ENCODE measurements at places on chromosomes 3 and 15.
A peak's percentile ranks its signal among the peaks of the same experiment; 100 is the strongest.

DNA sequence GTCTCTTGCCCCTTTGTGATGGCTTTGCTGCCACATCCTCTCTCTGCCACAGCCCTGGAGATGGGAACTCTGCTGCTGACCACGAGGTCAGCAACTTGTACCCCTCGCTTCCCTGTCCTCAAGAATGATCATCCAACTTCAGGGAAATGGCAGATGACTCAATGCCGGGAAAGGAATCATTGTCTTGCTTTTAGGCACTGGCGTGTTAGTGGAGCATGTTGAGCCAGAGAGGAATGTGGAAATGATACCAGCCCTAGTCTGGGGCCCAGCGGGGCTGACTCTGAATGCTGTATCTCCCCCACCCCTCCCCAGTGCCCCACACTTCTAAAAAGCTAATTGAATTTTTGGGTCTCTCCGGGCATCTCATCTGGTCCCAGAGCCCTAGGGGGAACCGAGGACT lies 184.9 kb upstream of the BHLHE40 start:
- DNase-seq: no peak

DNA sequence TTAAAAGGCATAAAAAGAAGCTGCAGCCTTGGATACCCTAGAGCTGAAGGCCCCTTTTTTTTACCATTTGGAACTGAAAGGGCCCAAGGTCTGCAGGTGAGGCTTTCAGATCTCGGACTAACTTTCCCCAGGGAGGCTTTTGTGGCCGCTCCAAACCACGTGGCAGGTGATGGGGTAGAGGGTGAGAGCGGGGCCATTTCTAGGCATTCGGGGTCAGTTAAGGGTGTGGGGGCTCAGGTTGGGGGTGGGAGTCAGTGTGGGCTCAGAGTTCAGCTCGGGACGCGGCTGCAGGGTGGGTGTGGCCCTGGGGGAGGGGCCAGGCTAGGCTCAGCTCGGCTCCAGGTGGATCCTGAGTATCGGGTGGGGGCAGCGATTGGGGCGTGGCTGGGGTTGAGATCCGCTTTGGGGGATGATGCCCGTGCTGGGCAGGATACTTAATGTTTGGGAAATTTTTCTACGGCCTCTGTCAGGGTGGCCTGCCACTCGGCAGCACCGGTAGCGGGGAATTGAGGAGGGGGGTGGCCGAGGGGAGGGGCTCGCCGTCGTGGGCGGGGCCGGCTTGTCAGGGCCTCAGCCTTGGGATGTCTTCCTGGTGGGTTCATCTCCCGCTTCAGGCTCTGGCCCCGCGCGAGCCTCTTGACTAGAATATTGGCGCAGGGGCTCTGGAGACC lies 2.5 kb downstream of the KLF13 start:
- DNase-seq: peak; percentile 33

GRCh38 chr15:97759363-97759762 lies 201.1 kb upstream of the ARRDC4 start:
- DNase-seq: no peak

DNA sequence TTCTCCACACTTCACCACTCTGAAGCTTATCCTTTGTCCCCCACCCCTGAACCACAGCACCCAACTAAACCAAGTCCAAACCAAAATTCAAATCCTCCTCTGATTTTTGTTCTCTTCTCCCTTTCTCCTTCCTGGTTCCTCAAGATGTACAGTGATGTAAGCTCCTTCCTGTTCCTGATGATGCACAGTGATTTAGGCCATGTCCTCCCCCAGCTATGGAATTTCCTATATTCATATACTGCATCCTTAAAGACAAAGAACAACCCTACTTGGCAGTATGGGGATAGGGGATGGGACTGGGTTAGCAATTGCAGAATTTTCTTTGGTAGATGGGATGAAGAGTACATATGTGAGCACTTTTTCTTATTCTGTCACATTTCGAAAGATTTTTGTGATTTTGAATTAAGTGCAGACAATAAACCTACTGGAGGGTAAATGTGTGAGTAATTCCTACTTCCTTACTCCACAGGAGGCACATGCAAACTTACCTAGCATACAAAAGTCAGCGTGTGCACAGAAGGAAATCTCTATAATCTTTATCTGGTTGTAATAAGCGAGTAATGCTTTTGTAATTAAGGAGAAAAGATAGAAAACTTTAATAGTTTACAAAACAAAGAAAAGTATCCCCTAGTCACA lies 125.0 kb downstream of the ANO10 start:
- DNase-seq: no peak

All from SK-N-SH (cell line).